ENCODE measurements at places on chromosomes 2 and 18. TPM values are rescaled to one million over a fixed set of nuclear protein-coding genes. Genes with fewer than 3 reads are reported as not detected.

Gene ZBTB7C
- total RNA-seq: 0.03 TPM

Gene AQP12B
- total RNA-seq: not detected

Gene RAB31
- total RNA-seq: 118 TPM

Gene POTEE
- total RNA-seq: 1.1 TPM

GRCh38 chr2:126449677-126450076 lies 206.3 kb upstream of the GYPC start:
- no peak for DNase-seq

DNA sequence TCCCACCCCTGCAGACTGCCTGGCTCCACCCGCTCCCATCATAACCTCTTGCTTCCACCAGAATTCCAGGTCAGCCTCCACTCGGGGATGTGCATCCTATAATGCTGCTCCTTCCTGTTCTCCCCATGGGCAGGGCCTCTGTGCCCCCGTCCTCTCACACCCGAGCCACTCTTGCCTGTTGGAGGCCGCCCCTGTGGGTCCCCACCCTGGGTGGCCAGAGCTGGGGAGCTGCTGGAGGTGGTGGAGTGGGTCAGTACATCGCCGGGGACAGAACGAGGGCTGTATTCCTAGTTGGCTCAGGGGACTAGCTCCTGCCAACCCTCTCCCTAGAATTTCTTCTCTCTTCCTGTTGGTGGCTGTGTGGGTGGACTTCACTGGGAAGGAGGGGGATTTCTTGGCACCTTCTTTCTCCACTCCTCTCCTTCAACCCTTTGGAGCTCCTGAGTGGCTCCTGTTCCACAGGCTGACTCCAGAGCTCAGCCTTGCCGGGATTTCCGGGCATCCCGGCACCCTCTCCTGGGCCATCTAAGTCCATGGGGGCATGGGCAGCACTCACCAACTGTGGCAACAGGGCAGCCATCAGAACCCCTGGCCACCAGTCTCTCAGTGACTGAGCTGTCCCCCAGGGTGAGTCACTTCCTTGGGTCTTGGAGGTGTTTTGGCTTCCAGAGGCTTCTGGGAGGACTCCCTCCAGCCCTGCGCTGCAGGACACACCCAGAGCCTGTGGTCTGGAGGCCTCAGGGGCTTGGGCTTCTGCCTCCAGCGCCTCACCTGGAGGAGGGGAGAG lies 88.2 kb upstream of the MCFD2 start:
- DNase-seq: no peak

DNA sequence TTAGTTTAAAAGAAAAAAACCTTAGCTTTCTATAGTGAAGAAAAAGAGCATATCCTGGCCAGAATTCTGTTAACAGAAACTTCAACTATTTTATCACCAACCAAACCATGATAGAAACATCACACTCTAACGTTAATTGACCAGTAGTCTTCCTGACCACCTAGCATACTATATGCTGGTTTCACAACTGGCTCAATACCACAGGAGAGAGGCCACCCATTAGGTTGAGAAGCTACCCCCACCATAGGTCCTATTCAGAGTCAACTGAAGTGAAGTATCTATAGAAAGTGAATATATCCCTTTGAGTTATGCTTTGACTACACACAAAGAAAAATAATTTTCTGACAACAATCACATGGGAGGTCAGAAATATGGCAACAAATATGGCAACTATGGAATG lies 85.2 kb upstream of the STK17B start:
- DNase-seq: no peak

DNA sequence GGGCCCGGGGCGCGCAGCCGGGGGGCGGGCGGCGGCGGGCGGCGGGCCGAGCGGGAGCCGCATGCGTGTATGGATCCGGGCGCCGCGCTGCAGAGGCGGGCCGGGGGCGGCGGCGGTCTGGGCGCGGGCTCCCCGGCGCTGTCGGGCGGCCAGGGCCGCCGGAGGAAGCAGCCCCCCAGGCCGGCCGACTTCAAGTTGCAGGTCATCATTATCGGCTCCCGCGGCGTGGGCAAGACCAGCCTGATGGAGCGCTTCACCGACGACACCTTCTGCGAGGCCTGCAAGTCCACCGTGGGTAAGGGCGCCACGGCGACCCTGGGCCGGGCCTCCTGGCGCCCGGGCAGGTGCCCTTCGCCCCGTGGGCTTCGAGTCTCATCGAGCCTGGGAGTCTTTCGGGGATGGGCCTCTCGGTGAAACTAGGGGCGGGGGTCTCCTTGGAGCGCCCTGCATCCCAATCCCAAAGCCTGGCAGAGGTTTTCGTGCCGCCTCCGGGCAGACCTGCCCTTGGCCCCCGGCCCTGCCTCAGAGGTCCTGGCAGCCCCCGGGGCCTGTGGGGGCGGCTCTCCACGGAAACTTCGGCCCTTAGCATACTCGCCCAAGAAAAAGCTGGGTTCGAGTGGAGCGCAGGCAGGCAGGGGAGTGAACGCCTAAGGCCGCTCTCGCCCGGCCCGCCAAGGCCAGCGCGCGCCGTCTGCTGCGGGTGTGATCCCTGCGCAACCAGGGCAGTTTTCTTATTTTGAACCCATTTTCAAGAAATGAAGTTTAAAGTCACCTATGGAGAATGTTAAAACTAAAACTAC lies 622 bp downstream of the RAB12 start:
- DNase-seq: no peak

DNA sequence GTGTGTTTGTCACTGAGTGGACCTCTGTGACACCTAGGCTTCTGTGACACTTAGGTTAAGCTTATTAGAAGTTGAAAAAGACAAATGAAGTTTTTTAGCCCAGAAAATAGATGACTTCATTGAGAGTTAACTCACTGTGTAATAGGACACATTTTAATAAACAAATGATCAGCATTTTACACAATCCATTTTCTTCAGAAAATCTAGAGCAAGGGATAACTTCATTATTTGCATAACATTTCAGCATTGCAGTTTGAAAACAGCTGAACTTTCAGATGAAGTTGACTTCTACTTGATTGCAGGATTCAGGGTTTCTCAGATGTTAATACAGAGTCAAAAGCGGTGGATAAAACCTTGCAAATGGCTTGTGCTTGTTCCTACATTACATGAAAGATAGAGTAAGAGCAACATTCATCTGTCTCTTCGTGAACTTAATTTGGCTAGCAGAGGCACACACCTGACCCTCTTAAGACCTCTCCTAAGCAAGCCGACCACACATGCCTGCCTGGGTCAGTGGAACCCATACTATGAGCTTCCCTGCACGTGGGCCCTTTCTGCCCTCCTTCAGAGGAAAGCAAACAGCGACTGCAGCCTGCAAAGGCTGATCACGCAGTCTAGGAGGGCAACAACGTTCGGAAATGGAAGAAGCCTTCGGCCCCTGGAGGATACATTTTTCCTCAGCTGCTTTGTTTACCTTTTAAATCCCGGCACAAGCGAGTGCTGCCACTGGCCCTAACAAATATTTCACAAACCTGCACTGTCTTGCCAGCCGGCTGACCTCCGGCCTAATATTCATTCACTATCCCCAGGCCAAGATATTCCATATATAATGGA lies 16.6 kb downstream of the ITGB1BP1 start:
- DNase-seq: no peak

DNA sequence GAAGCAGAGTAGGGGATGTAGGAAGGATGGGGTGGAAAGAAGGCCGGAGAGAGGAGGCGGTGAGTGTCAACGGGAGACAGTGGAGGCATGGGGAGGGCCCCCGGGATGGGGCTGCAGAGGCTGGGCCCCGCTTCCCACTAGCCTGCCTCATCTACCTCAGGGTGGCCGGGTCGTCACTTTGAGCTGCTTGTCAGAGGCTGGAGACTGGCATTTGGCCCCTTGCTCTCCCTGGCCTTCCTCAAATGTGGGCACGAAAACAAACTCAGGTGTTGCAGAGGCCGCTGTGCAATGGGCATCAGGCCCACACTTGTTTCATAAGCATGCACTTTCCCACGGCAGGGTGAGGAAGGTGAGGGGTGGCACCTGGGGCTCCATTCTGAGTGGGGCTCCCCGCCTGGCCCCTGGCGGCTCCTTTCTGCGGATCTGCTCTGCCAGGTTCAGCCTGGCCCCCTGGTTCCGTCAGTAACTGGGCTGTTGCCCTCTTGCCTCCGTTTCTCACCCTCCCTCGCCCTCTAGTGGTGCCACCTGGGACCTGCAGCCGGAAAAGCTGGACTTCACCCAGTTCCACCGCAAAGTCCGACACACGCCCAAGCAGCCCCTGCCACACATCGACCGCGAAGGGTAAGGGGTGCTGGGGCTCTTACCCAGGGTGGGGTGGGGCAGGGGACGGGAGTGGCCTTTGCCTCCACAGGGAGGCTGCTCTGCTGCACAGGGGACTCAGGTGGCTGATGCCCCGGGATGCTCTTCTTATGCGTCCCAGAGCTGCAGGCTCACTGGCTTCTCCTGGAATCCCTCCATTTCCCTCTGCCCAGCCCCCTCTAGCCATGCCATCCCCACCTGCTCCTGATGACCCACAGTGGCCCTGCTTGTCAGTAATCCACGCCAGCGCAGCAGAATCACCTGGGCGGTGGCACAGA lies 125.4 kb downstream of the CTIF start:
- no peak for DNase-seq

GRCh38 chr18:46261799-46262198 lies 157.6 kb downstream of the HAUS1 start:
- DNase-seq: no peak

- DNase-seq: no peak
Observed at GRCh38 chr2:60212181-60212945, 341.1 kb downstream of the BCL11A start.

DNA sequence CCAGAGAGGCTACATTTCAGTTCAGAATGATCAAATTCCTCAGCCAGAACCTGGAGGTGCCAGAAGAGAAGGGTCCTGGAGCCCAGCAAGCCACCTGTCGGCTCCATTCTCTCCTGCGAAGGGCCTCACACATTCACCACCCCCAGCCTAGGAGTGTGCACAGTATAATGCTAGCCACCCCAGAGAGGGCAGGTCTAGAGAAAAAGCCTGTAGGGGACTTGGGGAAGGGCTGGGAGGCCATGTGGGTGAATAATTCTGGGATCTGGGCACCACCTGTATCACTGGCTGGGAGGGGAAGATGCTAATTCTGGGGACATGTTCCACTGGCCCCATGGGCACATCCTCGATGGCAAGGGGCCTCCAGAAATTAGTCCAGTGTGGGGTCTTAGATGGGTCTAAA lies 127.6 kb upstream of the HNMT start:
- DNase-seq: no peak

- no peak for DNase-seq
Observed at GRCh38 chr2:119206201-119206600, 17.4 kb upstream of the STEAP3 start.

DNA sequence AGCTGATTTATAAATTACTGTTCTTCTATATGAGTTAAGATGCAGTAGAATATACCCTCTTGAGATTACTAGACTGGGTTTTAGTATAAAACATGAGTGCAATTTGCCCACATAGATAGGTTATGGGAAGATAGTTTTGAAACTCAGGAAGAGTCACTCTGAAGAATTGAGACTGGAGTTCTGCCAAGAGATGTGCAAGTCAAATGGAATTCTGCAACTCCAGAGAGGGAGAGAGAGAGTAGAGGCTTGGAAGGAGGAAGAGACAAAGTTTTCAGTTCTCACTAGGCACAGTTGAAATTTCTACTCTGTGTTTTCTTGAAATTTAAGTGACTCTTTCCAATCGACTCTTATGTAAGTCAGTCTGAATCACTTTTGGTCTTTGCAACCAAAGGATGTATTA lies 878.8 kb downstream of the TSN start:
- peak; percentile 56 for DNase-seq

- DNase-seq: no peak
Observed at GRCh38 chr2:128405467-128405900, 86.8 kb upstream of the HS6ST1 start.
